ENCODE measurements at places on chromosomes 6 and 20.

DNA sequence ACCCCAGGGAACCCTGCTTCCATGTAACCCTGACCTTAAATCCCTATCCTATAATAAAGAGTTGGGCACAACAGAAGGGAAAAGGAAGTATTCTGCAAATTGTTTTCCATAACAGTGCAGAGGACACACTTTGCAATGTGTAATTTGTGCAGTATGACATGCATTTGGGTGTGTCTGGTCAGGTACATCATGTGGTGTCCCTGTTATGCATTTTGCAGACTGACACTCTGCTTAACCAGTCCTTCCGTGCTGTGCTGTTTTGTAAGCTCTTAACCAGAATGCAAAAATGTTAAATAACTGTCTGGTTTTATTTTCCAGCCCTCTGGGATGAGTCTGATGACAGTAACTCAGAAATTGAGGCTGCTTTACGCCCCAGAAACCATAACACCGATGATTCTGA is 57.0 kb upstream of the XRN2 start:
- DNase-seq, result no peak

DNA sequence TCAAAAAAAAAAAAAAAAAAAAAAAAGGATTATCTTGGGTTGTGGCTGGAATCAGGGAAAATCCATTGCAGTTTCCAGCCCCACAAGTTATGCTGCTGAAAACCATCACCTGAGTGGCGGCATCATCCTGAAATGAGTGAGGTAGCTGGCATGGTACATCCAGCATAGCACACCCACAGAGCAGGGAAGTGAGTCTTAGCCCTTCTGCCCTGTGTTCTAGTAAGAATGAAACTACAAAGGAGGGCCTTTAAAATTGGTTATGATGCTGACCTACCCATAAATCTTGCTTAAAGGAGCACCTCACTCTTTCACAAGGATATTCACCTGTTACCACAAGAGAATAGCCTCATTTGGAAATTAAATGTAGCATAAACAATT is 119.2 kb downstream of the NFATC2 start:
- no peak for DNase-seq

DNA sequence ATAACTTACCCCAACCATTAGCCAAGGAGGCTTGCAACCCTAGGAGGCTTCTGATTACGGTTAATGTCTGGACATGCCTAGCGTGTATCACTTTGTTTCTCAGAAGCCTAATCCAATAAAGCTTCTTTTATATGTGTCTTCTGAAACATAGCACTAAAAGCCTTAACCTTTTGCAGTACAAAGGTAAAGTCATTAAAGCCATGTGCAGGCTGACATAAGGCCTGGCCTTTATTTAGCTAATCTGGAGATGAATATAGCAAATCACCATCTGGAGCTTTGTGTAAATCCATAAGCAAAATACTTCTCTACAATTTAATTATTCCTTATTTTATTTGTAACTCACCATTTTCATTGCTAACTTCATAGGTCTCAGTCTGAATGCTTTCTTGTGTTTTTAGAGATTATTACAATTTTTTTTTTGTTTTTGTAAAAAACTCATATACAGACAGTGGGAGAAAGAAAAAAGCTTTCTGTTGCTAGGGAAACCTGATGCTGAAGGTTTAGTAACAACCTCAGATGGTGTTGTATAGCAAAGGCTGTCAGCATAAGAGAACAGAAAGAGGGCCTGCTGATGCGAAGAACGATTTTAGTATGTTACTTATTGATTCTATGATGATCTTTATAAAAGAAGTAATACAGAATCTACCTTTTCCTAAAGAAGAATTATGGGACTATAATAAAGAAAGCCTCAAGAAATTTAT is at the start of gene EYS:
EYS (minus strand) TSS at position 101 of the 701 bp plus-strand sequence. CDS start 211,816 bp downstream, outside the sequence.
- no peak for DNase-seq

DNA sequence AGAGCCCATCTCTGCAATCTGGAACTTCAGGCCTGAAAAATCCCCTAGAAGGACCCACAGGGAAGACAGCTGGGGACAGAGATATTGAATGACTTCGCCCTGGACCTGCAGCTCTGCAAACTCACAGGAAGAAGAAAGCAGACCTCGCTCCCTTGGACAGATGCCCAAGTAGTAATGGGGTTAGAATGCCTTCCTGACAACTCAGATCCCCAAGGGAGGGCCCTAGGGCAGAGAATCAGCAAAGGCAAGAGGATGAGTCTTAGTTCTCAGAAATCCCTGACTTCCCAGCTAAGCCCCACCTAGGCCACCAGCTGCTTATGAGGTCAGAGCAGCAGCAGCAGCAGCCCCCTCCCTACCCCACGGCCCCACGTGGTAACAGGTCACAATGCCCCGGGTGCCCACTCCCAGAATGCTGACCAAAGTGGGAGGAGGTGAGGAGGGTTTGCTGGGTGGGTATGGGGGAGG is at the start of gene C20orf141:
C20orf141 (plus strand) TSS at position 401 of the 465 bp plus-strand sequence. CDS start 198 bp downstream, outside the sequence.
- DNase-seq, result no peak

DNA sequence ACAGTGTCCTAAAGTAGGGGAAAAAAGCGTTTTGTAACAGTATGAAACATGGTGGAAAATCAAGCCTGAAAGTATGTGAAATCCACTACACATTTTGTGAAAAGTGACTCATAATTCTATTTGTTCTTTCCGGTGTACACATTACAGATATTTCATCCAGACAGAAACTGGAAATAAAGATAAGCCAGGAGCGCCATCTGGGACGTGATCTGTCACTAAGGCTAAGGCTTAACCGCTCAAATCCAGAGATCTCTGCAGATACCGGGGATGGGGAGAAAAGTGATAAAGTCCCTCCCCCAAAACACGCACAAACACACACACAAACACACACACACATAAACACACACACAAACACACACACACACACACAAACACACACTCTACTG is 26.6 kb upstream of the SRSF6 start:
- DNase-seq, result no peak

- no peak for DNase-seq
These were observed 10.2 kb downstream of the RNASET2 start for GRCh38 chr6:166946125-166946524.

GRCh38 chr20:62805711-62806382 is 1.2 kb downstream of the OGFR start:
- no peak for DNase-seq

- no peak for DNase-seq
These were observed 27.5 kb downstream of the NCOA7 start for GRCh38 chr6:125818225-125818657.

- DNase-seq, result no peak
These were observed 112.0 kb upstream of the MTHFD1L start for GRCh38 chr6:150753371-150754064.

DNA sequence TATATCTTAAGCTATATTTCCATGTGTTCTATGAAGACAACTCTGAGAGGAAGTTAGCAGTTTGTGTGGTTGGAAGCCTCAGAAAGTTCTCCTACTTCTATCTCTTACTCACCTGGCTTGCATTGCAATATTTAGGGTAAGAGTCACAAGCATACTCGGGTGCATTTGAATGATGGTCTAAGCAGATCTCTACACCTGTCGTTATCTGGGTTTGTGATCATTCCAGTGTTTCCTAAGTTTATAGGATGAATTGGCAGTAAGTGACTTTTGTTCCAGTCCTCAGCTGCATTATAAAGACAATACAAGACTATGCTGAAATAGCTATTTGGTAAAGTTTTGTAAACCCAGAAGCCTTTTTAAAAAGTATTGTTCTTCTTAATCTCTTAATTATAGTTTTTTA is 36.9 kb downstream of the CBFA2T2 start:
- no peak for DNase-seq

- DNase-seq, result no peak
These were observed 14.2 kb upstream of the EPHA7 start for GRCh38 chr6:93433592-93433991.

GRCh38 chr20:45337367-45338120 is 10.7 kb downstream of the SDC4 start:
- DNase-seq, result no peak

GRCh38 chr6:98094696-98095095 is 739.7 kb upstream of the POU3F2 start:
- DNase-seq, result no peak

- DNase-seq, result no peak
These were observed 127.5 kb downstream of the CEP57L1 start for GRCh38 chr6:109222848-109223247.
